ENCODE measurements at places on chromosomes 12 and 14. TPM values are rescaled to one million over a fixed set of nuclear protein-coding genes. Genes with fewer than 3 reads are reported as not detected.

GRCh38 chr14:30143627-30144026, 216.0 kb upstream of the PRKD1 start:
- no peak for DNase-seq

DNA sequence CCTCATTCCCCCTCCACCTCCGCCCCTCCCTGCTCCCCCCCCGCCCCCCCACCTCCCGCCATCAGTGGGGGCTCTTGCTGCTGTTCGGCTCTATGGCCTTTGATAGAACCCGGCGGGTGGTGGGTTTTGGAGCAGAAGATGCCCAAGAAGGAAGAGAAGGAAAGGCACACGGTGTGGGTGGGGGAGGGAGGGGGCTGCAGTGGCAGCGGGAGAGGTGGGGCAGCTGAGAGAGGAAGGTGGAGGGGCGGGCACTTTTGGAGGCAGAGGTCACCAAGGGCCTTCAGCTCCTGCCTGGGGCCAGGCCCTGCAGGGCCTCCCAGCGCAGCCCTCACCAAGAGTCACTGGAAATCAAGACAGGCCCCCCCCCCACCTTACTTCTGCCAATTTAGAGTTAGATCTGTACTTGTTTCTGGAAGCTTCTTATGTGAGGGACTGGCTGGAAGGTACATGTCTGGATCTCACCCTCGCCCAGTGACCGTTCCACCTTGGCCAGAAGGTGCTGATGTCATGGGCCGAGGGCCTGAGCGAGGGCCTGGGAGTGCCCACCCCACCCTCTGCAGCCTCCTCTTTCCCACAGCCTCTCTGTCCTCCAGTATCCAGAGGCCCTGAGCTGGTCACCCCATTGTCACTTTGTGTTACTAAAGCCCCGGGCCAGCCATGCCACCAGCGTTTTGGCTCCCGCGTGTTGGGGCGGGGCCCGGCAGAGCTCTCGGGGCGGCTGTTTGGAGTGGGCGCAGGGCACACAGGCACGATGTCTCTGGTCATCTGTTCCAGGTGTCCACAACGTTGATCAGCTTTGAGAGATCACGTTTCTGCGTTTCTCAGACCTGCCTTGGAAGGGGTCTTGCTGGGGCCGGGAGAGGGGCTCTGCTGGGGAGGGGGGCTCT, 153.9 kb downstream of the KIF26A start:
- no peak for DNase-seq

DNA sequence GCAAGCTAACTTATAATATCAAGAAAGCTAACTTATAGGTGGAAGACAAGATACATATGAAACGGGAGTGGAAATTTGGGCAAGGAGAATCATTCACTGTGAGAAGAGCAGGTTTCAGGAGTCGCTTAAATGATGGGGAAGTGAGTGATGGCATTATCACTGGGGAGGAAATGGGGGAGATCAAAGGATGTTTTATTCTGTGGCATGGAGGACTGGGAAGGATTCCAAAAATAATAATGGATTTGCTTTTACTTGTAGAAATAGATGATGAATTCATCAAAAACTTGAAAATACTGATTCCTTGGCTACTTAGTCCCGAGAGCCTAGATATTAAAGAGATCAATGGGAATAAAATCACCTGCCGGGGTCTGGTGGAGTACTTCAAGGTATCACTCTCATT, 47.8 kb downstream of the SAV1 start:
- no peak for DNase-seq

The UBE3B gene
- 72.6 TPM for total RNA-seq

The ADGRD1 gene
- total RNA-seq = 0.14 TPM
